ENCODE measurements at places on chromosomes 13 and 19. TPM values are rescaled to one million over a fixed set of nuclear protein-coding genes. Genes with fewer than 3 reads are reported as not detected.

S1PR2 gene
- 1.2 TPM for polyA plus RNA-seq

OR7C1 gene
- 0.06 TPM for polyA plus RNA-seq

ACTMAP gene
- 7.7 TPM for polyA plus RNA-seq

ZNF566 gene
- 1.5 TPM for polyA plus RNA-seq

LRRC63 gene
- 0.10 TPM for polyA plus RNA-seq

PSG2 gene
- not detected for polyA plus RNA-seq

MYO9B gene
- 20.5 TPM for polyA plus RNA-seq

TRPC4 gene
- 0.05 TPM for polyA plus RNA-seq

PPP1R13L gene
- polyA plus RNA-seq = 3.3 TPM

PLVAP gene
- 4.2 TPM for polyA plus RNA-seq

PLPP2 gene
- 1.7 TPM for polyA plus RNA-seq

PRR36 gene
- polyA plus RNA-seq = 0.03 TPM

CAPN12 gene
- polyA plus RNA-seq = 12.3 TPM

ELSPBP1 gene
- polyA plus RNA-seq = not detected

WDR88 gene
- polyA plus RNA-seq = not detected

CILP2 gene
- 0.09 TPM for polyA plus RNA-seq

SIGLEC10 gene
- 8.0 TPM for polyA plus RNA-seq

ESD gene
- 77.4 TPM for polyA plus RNA-seq

ZNF350 gene
- polyA plus RNA-seq = 2.1 TPM

MYPOP gene
- polyA plus RNA-seq = 3.0 TPM

DLL3 gene
- polyA plus RNA-seq = not detected

ZNF208 gene
- 0.07 TPM for polyA plus RNA-seq

ANGPTL4 gene
- 118 TPM for polyA plus RNA-seq

TNFRSF19 gene
- polyA plus RNA-seq = 0.32 TPM

URAD gene
- polyA plus RNA-seq = not detected

PCDH9 gene
- 2.1 TPM for polyA plus RNA-seq

LYPD3 gene
- 0.38 TPM for polyA plus RNA-seq

ZNF578 gene
- 0.09 TPM for polyA plus RNA-seq

PSG11 gene
- polyA plus RNA-seq = not detected

TMPRSS9 gene
- polyA plus RNA-seq = 0.39 TPM

F10 gene
- 124 TPM for polyA plus RNA-seq

PSG6 gene
- polyA plus RNA-seq = not detected

ZSCAN1 gene
- polyA plus RNA-seq = not detected

S1PR5 gene
- 0.36 TPM for polyA plus RNA-seq

FGF22 gene
- polyA plus RNA-seq = not detected

CYP4F3 gene
- polyA plus RNA-seq = 119 TPM

IFNL1 gene
- not detected for polyA plus RNA-seq

FAM32A gene
- 50.4 TPM for polyA plus RNA-seq

GSX1 gene
- polyA plus RNA-seq = not detected

ZNF83 gene
- 2.7 TPM for polyA plus RNA-seq

MATK gene
- 0.78 TPM for polyA plus RNA-seq

PALM gene
- polyA plus RNA-seq = 5.1 TPM

MBD3L2B gene
- polyA plus RNA-seq = not detected

YJEFN3 gene
- 0.51 TPM for polyA plus RNA-seq

ABCA7 gene
- 4.4 TPM for polyA plus RNA-seq

FAM124A gene
- polyA plus RNA-seq = 0.40 TPM

CERS1 gene
- not detected for polyA plus RNA-seq

MAST3 gene
- polyA plus RNA-seq = 4.3 TPM

VSIG10L gene
- 1.8 TPM for polyA plus RNA-seq

RNF225 gene
- polyA plus RNA-seq = not detected

MBD3L2 gene
- polyA plus RNA-seq = not detected

USHBP1 gene
- polyA plus RNA-seq = 1.2 TPM

ITGBL1 gene
- 0.57 TPM for polyA plus RNA-seq

WASF3 gene
- polyA plus RNA-seq = 2.3 TPM

NTF4 gene
- not detected for polyA plus RNA-seq

FREM2 gene
- 0.17 TPM for polyA plus RNA-seq

LAIR1 gene
- polyA plus RNA-seq = 1.2 TPM

SLITRK5 gene
- not detected for polyA plus RNA-seq

LRG1 gene
- 1,122 TPM for polyA plus RNA-seq

KLK3 gene
- polyA plus RNA-seq = not detected

Data from liver (tissue), 10 donors.